ENCODE measurements at places on chromosomes 12 and 14.

DNA sequence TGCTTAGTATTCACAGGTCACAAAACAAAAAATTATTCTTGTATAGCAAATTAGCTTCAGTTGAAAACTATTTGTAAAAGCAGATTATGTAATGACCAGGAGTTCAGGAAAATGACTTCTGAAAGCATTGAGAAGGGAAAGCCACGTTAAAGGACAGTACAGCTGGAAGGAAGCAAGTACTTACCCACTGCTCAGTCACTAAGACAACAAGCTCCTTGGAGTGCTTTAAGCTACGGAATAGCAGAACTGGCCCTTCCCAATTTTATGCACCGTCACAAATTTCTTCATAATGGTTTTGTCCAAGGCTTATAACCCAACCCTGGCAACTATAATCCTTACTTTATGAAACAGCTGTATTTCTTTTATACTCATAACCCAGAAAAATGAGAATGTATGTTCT, 13.0 kb upstream of the SNAPC1 start:
- DNase-seq, result no peak
- H3K27me3 ChIP-seq, result no peaks in the 10 kb centered on the region
- H3K4me3 ChIP-seq, result peak overlapping the region; percentile 91
- peaks cover 43% of the 10 kb centered on the region for H3K36me3 ChIP-seq
- peaks cover 52% of the 10 kb centered on the region for H3K4me1 ChIP-seq

GRCh38 chr12:53500142-53500775, 824 bp upstream of the TARBP2 start:
- no peaks in the 10 kb centered on the region for H3K27me3 ChIP-seq
- H3K4me1 ChIP-seq, result peaks cover 32% of the 10 kb centered on the region
- no peak for DNase-seq
- peak overlapping the region; percentile 95 for H3K27ac ChIP-seq
- H3K4me3 ChIP-seq, result peak overlapping the region; percentile 90
- peaks cover 14% of the 10 kb centered on the region for H3K36me3 ChIP-seq

DNA sequence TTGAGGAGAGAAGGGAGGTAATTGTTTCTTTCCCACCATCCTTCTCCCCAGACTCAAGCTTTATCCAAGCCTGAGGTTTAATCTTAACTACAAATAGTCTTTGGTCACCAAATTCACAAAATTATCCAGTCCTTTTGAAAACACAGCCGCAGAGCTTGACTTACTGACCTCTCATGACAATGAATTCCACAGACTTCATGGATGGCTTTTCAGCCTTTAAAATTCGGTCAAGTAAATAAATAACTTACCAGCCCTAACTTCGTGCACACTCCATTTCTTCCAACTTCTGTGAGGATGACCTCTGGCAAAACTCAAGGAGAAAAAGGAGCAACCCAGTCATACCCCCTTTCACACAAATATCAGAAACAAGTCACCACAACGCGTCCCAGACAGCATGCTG, 137.0 kb upstream of the CDKN3 start:
- no peaks in the 10 kb centered on the region for H3K4me1 ChIP-seq
- H3K36me3 ChIP-seq, result no peaks in the 10 kb centered on the region
- no peak overlapping the region for H3K4me3 ChIP-seq
- DNase-seq, result no peak

- H3K27me3 ChIP-seq, result no peaks in the 10 kb centered on the region
- H3K27ac ChIP-seq, result no peak overlapping the region
- no peaks in the 10 kb centered on the region for H3K4me1 ChIP-seq
- DNase-seq, result no peak
- no peaks in the 10 kb centered on the region for H3K36me3 ChIP-seq
- H3K4me3 ChIP-seq, result no peak overlapping the region
Measured at GRCh38 chr14:44833376-44834060, 128.2 kb downstream of the KLHL28 start.

GRCh38 chr14:72864712-72865365, 29.1 kb downstream of the DPF3 start:
- H3K27ac ChIP-seq, result no peak overlapping the region
- no peaks in the 10 kb centered on the region for H3K36me3 ChIP-seq
- H3K4me1 ChIP-seq, result peaks cover 3% of the 10 kb centered on the region
- no peak for DNase-seq
- peaks cover 18% of the 10 kb centered on the region for H3K27me3 ChIP-seq
- H3K4me3 ChIP-seq, result no peak overlapping the region

GRCh38 chr14:23482823-23483148, 13.3 kb downstream of the NGDN start:
- DNase-seq, result no peak
- peaks cover 3% of the 10 kb centered on the region for H3K36me3 ChIP-seq
- no peak overlapping the region for H3K4me3 ChIP-seq

DNA sequence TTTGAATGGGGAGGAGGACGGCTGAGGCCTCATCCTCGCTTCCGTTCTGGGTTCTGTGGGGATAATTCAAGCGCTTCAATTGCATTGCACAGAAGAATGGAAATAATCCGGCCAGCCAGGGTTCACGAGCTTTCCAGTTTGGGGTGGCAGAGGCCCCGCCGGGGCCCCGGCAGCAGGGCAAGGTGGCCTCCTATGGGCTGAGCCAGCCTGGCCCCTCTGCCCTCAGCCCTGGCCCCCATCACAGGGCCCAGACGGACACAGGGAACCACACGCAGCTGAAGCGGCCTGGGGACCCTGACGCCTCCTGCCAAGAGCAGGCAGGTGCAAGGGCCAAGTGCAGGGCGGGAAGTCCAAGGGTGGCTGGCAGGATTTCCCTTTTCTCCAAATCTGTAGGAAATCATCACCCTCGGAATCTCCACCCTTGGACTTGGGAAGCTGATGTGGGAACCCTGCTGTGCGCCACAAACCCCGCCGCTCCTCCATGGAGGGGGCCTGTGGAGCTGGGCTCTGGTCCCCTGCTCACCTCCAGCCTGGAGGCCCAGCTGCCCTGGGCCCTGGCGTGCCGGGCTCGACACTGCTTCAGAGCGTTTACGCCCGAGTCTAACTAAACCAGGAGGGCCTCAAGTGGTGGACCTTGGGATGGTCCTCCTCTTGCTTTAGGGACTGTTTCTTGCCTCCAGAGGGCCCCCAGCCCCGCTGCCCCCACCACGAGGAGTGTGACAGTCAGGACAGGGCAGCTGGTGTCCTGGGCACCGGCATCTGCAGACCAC, 78.4 kb downstream of the MOK start:
- H3K4me1 ChIP-seq, result no peaks in the 10 kb centered on the region
- no peak for DNase-seq
- H3K36me3 ChIP-seq, result peaks cover 3% of the 10 kb centered on the region
- H3K27ac ChIP-seq, result no peak overlapping the region
- H3K27me3 ChIP-seq, result no peaks in the 10 kb centered on the region
- no peak overlapping the region for H3K4me3 ChIP-seq

DNA sequence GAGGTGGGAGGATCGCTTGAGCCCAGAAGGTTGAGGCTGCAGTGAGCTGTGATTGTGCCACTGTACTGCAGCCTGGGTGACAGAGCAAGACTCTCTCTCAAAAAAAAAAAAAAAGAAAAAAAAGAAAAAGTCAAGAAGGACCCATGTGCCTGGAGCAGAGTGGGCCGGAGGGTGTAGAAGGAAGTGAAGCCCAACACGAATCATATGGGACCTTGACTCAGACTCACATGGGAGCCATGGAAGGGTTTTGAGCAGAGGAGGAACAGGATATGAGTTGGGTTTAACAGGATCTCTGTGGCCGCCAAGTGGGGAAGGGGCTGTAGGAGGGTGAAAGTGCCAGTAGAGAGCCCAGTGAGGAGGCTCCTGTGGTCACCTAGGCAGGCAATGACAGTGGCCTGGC, 165.4 kb downstream of the PHETA1 start:
- H3K27ac ChIP-seq, result no peak overlapping the region
- DNase-seq, result no peak
- H3K4me1 ChIP-seq, result no peaks in the 10 kb centered on the region
- H3K4me3 ChIP-seq, result no peak overlapping the region
- H3K27me3 ChIP-seq, result peaks cover 8% of the 10 kb centered on the region

GRCh38 chr12:130357241-130357640, 19.6 kb downstream of the PIWIL1 start:
- peaks cover 4% of the 10 kb centered on the region for H3K4me1 ChIP-seq
- no peak for DNase-seq
- H3K4me3 ChIP-seq, result no peak overlapping the region

GRCh38 chr14:65937079-65937959, 524.8 kb downstream of the FUT8 start:
- no peaks in the 10 kb centered on the region for H3K27me3 ChIP-seq
- peak overlapping the region; percentile 60 for H3K4me3 ChIP-seq
- peaks cover 43% of the 10 kb centered on the region for H3K36me3 ChIP-seq
- H3K4me1 ChIP-seq, result peaks cover 64% of the 10 kb centered on the region
- peak overlapping the region; percentile 85 for H3K27ac ChIP-seq

DNA sequence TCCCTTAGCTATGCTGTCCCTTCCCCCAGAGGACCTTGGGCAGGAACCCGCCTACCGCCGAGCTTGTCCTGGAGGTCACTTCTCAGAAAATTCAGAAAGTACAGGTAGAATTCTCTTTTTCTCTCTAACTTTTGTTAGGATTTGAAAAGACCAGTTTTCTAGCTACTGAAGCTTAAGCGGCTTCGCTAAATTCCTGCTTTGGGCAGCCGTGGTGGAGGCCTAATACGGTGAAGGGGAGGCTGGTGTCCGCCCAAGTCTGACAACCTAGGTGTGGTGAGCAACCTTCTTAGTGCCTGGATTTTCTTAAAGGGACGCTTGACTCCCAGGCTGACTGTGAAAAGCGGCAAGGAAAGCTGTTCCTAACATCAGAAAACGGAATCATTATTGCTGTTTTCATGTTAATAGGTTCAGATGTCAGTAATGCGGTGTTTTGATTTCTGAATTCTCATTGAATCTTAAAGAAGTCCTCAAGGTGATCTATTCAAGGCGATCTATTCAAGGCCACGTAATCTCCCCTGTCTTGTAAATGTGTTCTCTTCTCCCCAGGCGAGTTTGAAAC, 835 bp downstream of the FGD4 start:
- H3K4me3 ChIP-seq, result peak overlapping the region; percentile 65
- peaks cover 47% of the 10 kb centered on the region for H3K27me3 ChIP-seq
- H3K4me1 ChIP-seq, result peaks cover 5% of the 10 kb centered on the region
- no peak overlapping the region for H3K27ac ChIP-seq

GRCh38 chr14:96580566-96580965, 78.4 kb downstream of the PAPOLA start:
- H3K27ac ChIP-seq, result no peak overlapping the region
- no peaks in the 10 kb centered on the region for H3K36me3 ChIP-seq
- H3K4me1 ChIP-seq, result peaks cover 4% of the 10 kb centered on the region
- peaks cover 16% of the 10 kb centered on the region for H3K27me3 ChIP-seq

All from T-helper 2 cell treated with Interferon-gamma antibody and Interleukin-4, amounts not matched to agents 5 μg/mL and 100 μg/mL, for 36 hours (primary cell).